ENCODE measurements at places on chromosomes 16 and 17.

- no peak for DNase-seq
Measured at GRCh38 chr16:68660359-68660795, 15.3 kb downstream of the CDH3 start.

- no peak for DNase-seq
Measured at GRCh38 chr16:67884684-67885083, at the start of gene NRN1L. Gene NRN1L, plus strand, starts transcription at chr16:67884885. Its CDS starts 19 bp downstream, at chr16:67884904.

DNA sequence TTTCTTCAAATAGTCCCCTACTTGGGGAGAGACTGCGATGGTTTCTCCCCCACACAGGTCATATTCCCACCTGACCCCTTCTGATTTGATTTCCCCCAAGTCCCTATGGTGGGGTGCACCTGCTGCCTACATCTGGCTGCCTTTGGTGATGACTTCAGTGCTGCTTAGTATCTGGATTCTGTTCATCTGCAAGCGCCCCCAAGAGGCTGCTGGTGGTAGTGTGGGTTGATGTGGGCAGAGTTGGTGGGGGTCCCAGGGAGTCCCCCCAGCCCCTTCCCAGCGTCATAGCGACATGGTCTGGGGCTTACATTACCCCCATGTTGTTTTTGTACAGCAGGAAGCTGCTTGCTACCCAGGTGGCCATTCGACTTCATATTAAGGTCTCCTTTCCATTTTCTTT is 99.2 kb downstream of the NTN1 start:
- DNase-seq, result no peak

GRCh38 chr17:29140051-29140621 is 40.1 kb downstream of the MYO18A start:
- peak; percentile 68 for DNase-seq

- no peak for DNase-seq
Measured at GRCh38 chr16:27417047-27417671, 15.2 kb downstream of the IL21R start.

DNA sequence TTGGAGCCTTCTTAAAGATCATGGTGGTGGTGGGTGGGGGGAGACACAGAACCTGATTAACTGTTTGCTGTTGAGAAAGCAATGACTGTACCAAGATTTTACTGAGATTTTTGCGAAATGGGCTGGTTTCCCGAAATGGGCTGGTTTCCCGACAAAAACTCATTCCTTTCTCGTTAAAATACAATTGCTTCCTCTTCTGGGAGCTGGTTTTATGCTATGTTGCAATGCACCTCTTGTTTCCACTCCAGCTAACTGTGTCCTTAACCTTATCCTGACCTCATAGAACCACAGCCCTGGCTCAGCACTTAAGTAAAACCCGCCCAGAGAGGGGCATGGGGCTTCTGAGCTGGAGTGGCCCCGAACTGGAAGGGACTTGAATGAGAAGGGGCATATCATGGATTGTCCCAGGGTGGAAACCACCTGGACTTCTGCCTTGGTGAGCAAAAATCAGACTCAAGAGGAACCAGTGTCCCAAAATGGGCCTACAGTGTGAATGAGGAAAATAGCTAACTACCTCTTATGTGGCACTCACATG is 20.9 kb downstream of the FAM20A start:
- no peak for DNase-seq

GRCh38 chr17:6507535-6507934 is 48.8 kb downstream of the PITPNM3 start:
- DNase-seq, result no peak

- no peak for DNase-seq
Measured at GRCh38 chr17:40956401-40957254, 10.1 kb downstream of the KRT39 start.

GRCh38 chr17:77841742-77842527 is 116.6 kb upstream of the TNRC6C start:
- no peak for DNase-seq

- DNase-seq, result no peak
Measured at GRCh38 chr17:76434870-76435269, 18.1 kb downstream of the UBE2O start.

DNA sequence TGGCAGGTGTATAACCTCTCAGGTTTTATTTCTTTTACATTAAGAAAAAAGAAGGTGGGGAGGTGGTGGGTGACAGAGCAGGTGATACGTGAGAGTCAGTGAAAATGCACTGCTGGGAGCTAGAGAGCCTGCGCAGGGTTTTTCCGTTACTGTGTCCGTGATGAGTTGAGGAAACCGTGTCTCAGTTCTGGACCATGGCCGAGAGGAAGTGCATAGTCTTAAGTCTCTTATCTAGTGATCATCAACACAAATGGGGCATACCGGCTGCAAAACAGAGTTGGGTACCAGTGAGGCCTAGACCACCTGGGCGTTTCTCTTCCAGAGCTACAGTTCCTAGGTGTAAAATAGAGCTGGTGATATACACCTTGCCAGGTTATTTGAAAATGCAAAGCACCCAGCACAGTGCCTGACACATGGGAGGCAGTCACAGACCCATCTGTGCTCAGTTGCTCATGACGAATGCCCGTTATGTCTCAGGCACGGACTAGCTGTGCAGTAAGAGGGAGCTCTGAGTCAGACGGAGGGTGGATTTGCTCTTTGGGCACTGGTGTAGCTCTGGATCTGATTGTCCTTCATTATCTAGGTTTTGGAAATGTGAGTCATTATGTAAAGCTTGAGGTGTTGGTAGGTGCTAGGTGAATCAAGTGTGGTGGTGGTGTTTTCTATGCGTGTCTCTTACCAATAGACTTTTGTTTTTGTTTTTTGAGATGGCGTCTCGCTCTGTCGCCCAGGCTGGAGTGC is 60.9 kb downstream of the RPTOR start:
- DNase-seq, result peak; percentile 48

DNA sequence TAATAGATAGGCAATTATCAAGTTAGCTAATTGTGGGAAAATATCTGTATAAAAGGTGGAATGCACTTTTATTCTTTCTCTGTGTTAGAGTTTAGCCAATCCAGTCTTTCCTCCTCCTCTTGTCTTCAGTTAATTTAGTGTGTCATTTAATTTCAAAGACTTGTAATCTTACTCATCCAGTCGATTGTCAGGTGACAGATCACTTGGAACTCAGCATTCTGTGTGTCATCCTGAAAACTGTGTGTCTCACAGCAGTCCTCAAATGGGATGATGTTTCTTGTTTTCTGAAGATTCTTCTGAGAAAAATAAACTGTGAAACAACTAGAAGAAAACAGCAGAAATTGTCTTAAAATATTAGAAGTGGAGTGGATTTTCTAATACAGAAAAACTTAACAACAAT is 290 bp upstream of the KRTAP4-1 start:
- DNase-seq, result no peak

DNA sequence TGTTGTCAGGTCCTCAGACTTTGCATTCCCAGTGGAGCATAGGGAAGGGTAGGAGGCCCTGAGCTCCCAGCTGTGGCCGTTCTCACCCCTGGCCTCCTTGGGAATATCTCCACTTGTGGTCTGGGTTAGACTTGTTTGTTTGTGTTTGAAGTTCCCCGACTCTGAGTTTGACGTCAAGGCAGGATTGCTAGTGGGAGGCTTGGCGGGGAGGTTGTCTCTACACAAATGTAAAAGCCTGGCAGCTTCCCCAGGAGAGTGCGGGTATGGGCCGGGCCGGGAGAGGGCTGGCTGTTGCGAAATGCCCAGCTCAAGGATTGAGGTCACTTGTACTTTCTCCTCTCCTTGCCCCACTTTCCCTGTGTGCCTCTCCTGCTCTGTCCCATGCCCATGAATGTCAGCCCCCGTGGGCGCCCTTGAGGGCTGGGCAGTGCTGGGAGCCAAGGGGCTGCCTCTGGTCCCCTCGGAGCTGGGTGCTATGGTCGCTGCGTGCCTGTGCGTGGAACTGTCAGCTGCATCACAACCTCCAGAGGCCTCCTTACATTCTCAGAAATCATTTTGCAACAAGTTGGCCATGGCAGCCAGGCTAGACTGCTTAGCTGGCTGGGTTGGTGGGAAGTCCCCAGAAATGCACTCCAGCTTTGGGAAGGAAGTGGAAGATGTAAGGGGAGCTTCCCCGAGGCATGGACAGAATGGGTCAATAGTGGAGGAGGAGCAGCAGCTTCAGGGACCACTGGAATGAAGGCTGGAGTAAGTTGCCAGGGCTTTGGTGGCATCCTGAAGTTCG is 84.3 kb downstream of the KSR1 start:
- DNase-seq, result no peak

GRCh38 chr16:14539631-14540030 is 90.4 kb downstream of the PARN start:
- no peak for DNase-seq

DNA sequence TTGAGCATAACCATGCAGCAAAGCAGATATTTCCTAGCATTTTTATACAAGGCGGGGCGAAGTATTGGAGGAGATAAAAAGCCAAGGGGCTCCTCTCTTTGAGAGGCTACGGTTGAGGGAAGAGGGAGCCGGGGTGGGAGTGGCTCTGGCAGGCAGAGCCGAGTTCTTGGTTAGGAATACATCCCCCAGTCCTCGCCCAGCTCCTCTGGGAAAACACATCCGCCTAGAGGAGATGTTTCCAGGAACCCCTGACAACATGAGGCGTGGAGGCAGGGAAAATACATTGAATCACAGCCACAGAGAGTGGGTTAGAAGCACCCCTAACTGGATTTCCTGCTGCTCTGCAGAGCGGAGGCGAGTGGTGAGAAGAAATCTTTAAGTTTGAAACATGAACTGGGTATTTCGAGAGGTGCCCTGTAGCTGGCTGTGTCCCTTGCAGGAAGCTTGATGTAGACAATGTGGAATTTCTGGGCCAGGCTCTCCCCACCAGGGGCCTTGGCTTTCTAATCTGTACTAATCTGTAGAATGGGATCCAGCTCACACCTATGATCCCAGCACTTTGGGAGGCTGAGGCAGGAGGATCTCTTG is 27.3 kb downstream of the TTYH2 start:
- no peak for DNase-seq

Data from activated CD4-positive, CD25-positive, alpha-beta regulatory T cell (primary cell).